ENCODE measurements at places on chromosomes 1 and 21.

DNA sequence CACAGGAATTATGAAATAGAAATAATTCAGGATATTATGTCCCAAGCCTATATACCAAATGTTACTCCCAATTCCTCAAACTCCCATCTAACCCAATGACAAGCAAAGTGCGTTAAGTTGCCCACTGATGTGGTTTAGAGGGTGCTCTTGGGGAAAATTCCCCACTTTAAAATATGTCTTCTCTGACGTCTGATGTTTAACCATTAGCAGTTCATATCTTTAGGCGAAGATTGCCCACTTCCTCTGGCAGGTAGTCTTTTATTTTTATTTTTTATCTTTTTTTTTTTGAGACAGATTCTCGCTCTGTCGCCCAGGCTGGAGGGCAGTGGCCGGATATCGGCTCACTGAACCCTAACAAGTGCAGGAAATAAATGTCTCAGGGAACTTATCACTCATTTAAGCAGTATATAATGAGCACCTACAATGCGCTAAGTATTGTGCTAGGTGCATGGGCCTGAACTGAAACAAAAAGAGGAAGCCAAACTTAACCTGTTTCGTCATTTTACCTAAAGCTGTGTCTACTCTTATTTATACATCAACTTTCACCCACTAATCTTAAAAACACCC is 1.3 kb upstream of the LYST start:
- no peak for DNase-seq

DNA sequence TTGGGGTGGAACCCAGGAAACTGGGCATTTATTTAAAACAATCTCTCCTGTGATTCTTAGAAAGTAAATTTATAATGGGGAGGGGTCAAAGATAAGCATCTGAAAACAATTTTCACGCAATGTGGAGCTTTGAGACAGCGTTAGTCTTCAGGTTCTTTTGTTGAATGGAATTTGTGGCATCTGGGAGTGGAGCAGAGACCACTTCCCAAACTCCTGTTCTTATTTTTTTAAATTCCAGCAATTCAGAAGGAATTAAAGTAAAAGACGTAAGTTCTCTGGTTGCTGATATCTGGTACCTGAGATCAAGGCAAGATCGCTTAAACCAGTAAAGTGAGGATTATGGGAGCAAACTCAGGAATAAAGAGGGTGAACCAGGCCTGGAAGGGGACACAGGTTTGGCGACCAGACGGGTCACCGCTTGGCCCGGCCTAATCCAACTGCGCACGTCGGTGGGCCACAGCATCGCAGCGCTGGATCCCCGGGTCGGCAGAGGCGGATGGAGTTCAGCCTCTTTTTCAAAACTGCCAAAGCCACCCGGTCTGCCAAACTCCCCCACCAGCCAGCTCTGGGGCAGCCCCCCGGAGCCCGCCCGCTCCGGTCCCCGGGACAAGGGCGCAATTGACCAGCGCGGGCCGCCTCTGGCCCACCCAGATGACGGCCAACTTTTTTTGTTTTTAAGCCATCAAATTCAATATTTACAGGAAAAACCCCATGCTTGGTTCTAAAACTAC is 754 bp upstream of the PDPN start:
- DNase-seq = no peak

DNA sequence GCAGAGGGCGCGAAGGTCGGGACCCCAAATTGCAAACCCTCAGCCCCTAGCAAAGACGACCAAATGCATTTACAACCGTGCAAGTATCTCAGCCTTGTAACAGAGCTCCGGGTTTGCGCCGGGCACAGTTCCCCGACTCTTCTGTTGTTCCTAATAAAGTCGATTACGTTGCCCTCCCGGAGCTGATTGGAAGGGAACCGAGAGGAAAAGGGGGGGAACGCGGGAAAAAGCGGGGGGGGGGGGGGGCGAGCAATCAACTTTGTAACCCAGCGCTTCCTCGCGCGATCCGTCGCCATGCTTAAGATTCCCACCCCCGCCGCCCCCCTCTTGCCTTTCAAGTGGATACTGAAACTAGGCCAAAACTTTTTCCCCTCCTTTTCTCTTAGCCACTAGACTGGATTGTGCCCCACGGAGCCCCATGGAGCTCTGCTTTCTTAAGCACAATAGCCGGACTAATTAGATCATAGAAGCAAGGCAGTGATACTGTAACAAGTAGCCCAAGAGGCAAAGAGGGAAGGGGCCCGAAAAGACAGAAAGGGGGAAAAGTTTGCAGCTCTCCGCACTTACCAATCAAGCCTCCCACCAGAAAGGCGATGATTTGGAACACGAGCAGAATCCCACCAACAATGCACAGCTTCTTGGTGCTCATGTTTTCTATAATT is 565 bp downstream of the WLS start:
- DNase-seq = peak; percentile 43

GRCh38 chr1:94284476-94284875 is 47.1 kb upstream of the ARHGAP29 start:
- no peak for DNase-seq

GRCh38 chr1:168101336-168101735 is 35.4 kb downstream of the GPR161 start:
- no peak for DNase-seq

- DNase-seq = no peak
These were observed 109.8 kb downstream of the GLIS1 start for GRCh38 chr1:53629101-53629691.

DNA sequence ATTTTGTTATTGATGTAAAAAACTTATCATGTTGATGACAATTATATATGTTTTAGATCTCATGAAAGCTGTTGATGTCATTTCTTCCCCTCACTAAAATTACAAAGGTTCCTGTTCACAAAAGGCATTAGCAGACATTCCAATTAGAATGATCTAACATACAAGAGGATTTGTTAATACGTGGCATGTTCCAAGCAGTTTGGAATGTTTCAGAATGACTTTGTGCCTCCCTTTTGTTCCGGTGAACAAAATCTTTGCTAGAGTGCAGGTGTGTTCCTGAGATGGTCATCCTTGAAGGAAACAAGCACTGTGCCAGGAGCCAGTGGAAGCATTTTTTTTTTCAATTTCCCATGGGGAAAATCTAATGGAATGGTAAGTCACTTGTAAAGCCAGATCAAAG is 108.0 kb upstream of the KCTD3 start:
- no peak for DNase-seq

GRCh38 chr1:114314098-114314497 is 160.4 kb upstream of the SYT6 start:
- DNase-seq = no peak

DNA sequence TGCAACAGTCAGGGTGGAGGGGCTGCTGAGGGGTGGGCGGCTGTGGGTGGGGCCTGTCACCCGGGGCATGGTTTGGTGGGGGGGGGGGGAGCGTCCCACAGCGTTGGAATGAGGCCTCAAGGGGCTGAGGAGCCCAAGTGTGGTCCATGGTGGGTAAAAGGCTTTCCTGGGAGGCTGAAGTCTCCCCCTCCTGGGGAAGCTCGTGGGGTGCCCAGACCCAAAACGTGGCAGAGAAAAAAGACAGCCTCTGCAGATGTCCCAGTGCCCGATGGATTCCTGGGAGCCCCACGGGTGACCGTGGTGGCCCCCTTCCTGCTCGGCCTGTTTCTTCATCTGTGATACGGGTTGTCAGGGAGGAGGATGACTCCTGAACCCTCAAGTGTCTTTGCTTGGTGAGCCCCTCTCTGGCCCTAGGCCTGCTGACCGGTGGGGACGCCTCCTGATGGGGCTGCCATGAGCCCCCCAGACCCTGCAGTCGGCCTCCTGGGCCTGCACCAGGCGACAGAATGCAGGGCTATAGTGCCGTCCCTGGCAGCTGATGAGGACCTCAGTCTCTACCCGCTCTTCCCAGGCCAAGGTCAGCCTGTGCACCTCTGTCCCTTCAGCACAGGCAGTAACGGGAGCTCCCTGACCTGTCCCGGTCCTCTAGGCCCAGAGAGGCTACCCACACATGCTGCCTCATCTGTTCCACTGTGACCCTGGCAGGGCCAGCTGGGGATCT is 1.1 kb downstream of the OBSCN start:
- DNase-seq = no peak

DNA sequence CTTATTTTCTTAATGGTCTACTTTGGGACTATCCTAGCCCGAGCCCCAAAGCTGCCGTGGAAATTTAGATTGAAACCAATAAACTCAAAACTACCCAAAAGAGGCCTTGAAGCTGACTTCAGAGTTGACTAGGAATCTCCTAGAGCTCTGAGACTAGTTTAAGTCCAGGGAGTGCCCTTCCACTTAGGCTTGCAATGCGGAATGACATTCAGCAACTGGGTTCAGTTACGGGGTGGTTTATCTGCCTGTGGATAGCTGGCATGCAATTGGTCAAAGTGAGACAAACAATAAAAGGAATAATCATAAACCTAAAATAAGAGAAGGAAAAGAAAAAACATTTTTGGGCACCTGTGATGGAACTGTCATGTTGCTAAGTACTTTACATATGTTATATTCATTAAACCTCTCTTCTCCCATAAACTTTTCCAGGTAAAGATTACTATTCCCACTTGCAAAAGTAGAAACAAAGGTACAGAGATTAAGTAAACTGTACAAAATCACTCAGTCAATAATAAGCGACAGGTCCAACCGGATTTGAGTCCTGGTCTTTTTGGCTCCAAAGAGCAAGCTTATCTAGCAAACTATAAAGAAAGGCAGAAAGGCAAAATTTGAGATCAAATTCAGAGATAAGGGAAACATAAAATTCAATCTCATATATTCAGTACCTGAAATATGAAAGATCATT is 56.5 kb downstream of the GPATCH2 start:
- DNase-seq = no peak

DNA sequence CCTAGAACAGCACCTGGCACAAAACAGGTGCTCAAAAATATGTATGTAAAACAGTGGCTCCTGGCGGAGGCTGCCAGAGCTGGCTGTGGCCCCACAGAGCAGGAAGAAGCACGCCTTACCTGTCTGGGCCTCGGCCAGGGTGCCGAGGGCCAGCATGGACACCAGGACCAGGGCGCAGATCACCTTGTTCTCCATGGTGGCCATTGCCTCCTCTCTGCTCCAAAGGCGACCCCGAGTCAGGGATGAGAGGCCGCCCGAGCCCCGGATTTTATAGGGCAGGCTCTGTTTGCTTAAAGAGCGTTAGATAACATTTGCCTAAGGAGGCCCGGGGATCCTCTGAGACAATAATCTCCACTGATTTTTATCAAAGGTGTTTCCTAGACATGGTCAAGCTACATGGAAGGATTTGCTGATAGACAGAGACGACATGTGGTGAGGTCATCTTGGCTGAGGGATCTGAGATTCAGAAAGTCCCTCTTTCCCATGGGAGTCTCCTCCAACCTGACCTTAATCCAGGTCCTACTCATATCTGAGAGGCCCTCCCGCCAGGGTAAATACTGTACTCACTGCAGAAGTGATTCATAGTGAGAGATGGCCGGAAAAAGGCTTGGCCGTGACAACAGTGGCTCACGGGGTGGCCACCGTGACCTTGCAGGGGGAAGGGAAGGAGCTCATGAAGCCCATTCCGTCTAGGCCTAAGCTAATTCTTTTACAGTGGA is at the start of gene TFF1:
Gene TFF1, minus strand, starts transcription at position 244 of the 719 bp plus-strand sequence. Its CDS starts 40 bp downstream, at position 204.
- no peak for DNase-seq

DNA sequence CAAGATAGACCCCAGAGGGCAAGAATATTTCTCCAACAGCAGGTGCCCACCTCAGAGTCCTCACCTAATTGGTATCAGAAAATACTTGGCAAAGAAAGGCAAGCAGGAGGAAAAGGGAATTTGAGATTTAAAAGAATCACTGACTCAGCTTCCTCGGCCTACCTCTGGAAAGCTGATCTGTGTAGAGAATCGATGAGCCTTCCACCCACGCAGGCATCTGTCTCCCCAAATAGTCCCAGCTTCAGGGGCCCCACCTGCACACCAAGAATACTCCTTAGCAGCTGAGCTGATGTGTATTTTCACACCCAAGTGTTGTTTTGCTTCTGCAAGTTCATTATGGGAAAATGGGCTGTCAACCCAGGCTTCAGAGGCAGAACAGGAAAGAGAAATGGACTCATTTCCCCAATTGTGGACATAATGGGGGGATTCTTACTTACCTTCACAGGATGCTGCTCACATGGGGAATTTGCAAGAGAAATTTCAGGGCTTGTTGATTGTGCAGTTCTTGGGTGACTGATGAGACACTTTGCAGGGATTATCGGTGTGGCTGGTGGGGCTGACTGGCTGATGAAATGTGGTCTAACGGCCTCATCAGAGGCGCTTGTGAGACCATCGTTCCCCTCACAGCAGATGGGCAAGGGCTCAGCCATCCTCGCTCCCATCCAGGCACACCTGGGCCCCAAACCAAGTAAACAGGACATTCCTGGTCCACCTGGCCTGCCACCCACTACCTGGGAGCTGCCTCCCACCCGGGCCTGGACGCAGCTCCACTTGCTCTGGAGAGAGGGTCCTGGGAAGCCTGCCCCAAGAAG is 436.3 kb downstream of the PTPRU start:
- DNase-seq = no peak

DNA sequence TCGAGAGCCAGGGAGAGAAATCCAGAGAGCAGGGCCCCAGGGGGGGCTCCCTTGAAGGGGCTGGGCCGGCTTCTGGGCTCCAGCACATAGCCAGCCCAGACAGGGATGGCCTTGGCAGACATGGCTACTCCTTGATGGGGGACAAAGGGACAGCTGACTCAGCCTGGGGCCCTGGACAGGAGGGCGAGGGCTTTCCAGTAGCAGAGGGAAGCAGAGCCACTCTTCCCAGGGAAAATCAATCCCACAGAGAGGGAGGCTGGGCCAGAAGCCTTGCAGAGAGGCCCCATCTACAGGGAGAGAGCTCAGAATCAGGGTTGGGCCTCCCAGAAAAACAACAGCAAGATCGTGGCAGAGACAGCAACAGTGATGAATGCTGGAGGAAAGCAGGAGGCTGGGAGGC is 15.6 kb downstream of the IGFN1 start:
- DNase-seq = no peak

GRCh38 chr1:9078015-9078751 is 8.7 kb upstream of the SLC2A5 start:
- DNase-seq = no peak

DNA sequence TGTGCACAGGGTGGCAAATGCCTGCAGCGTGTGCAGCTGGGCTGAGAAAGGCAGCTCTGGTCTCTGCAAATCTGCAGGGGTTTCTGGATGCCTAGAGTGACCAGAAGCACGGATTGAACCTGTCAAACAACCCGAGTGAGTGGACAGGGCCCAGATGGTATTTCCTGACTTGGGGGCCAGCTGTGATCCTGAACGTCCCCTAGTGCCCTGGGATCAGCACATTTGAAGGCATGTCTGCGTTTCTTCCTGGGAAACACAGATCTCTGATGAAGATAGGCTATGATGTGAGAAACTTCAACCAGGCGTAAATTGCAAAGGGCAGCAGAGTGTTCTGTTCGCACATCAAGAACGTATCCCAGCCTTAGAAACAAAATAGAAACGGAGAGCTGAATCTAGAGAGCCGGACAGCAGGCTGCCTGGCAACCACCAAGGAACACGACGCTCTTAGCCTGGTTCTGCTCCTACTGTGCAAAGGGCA is 163.1 kb downstream of the KCNJ6 start:
- peak; percentile 8 for DNase-seq

- no peak for DNase-seq
These were observed 45.4 kb downstream of the NEK7 start for GRCh38 chr1:198201956-198202784.

DNA sequence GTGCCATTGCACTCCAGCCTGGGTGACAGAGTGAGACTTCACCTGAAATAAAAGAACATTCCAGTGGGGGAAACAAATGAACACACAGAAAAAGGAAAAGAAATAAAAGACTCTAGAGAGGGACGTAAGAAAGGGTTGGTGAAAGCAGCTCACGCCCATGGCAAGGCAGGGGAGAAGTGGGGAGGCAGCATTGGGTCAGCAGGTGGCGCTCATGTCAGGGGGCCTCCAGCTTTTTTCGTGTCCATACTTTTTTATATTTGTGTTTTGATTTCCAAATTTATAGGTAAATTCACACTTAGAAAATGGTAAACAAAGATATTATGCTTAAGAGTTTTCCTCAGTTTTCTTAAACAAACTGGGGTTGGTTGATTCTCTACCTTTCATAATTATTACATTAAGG is 45.5 kb downstream of the VPS13D start:
- DNase-seq = no peak

Measured in spinal cord (tissue), 10 donors.